ENCODE measurements at places on chromosomes 5 and 9.

- DNase-seq, result no peak
Measured at GRCh38 chr5:111472579-111472978, 39.8 kb downstream of the STARD4 start.

GRCh38 chr5:172160506-172160905 is 27.5 kb downstream of the STK10 start:
- DNase-seq, result no peak

- no peak for DNase-seq
Measured at GRCh38 chr9:20726144-20726543, 42.1 kb downstream of the FOCAD start.

- no peak for DNase-seq
Measured at GRCh38 chr9:85056203-85056572, 386.7 kb downstream of the NTRK2 start.

DNA sequence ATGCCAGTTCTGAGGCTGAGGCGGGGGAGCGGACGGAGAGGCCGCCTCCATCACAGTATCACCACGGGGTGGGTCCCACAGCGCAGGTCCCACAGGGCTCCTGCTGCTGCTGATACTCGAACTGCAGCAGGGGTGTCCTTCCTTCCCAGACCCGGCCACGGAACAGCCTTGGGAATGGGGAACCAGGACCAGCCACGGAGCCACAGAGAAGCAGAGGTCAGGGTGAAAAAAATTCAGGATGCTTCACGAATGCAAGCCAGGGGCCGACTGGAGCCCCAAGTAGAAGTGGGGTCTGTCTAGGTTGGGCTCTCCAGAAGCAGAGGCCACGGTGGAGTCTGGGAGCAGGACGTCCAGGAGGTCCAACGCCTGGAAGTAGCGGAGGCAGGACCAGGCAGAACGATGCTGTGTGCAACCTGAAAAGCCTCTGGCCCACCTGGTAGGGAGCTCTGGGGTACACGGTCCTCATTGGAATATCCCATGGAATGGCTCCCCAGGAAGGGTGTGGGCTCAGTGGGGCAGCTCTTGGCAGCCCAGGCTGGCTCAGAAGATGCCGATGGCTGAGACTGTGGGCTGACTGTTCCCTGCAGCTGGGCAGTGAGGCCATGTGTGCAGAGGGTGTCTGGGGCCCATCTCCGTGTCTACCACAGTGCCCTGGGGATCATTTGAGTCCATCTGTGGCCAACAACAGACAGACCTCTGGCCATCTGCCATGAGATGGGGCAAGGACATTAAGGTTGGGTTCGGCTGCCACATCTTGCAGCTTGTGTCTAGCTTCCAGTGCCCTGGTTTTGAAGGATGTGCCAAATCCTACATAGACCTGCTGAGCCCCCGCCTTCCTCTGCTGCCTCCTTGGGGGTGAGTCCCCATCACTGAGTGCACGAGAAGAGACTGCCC is 66.9 kb upstream of the FCN1 start:
- no peak for DNase-seq
